ENCODE measurements at places on chromosomes 3 and 15.

DNA sequence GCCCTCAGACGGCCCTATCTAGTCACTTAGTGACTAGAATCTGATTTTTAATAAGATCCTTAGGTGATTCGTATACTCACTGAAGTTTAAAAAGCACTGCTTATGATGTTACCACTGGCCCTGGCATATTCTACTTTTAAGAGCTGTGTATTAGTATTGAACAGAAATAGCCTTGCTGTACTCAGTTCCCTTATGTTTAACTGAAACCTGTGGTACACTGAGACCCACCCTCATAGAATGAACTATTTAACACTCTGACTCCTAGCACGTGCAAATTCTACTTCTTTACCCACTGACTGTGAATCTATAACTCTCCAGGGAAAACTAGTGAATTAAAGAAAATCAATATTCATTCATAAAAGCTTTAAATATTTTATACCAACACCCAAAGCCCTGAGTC lies 108.9 kb downstream of the CCNL1 start:
- no peak for DNase-seq

DNA sequence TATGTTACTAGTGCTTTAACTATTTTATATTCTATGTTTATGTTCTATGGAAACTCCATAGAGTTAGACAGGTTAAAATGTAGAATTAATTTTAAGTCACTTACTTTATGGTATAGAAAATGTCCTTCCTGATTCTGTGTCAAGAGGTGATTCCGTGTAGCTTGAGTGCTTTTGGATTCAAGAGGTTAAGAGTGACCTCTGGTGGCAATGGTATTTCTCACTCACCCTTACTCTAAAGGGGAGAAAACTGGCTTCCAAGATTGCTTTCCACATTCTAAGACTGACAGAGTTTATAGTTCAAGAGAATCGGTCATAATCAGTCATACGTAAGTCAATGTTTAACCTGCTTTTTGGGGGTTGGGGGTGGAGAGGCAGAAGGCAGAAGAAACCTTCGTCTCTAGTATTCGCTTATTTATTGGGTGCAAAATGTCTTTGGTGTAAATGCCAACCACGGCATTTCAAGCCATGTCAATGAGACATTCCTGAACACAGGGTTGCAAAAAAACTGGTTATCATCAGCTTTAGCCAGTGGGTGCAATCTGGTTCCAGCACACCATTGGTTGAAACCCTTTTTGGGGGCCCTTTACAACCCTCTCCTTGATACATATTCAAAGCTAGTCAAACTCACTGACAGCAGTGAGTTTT lies 92.0 kb upstream of the VGLL3 start:
- no peak for DNase-seq

DNA sequence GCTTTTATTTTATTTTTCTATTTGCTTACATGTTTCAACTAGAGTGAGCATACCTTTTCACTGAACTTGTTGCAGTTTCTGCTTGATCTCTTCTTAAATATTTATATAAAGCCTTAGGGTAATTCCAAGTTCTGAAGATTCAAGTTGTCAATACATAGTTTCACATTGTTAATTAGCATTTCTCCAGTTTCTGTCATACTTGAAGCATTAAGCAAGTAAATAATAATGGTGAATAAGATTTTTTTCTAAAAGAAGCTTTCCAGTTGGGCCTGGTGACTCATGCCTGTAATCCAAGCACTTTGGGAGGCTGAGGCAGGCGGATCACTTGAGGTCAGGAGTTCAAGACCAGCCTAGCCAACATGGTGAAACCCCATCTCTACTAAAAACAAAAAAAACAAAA lies 53.9 kb downstream of the CALML4 start:
- DNase-seq: no peak

- DNase-seq: no peak
Observed at GRCh38 chr3:12797124-12797891, 828 bp downstream of the CAND2 start.

- DNase-seq: no peak
Observed at GRCh38 chr3:126490619-126491018, 14.9 kb upstream of the ZXDC start.

DNA sequence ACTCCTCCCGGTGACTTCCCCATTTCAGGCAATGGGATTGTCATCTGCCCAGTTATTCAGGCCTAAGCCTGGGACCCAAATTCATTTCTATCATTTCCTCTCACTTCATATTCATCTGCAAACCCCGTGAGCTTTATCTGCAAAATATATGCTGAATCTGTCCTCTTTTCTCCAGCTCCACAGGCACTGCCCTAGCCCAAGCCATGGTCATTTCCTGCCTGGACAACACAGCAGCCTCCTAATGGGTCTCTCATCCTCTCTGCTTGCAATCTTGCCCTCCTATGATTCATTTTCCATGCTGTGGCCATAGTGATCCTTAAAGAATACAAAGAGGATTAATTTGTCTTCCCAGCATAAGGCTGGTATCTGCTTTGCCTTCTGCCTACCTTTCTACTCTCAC lies 6.1 kb downstream of the RBP2 start:
- no peak for DNase-seq

- no peak for DNase-seq
Observed at GRCh38 chr15:91689377-91689776, 164.1 kb upstream of the SLCO3A1 start.

GRCh38 chr3:64509206-64509605 lies 178.6 kb downstream of the ADAMTS9 start:
- DNase-seq: no peak
